ENCODE measurements at places on chromosomes 1 and 21. TPM values are rescaled to one million over a fixed set of nuclear protein-coding genes. Genes with fewer than 3 reads are reported as not detected.

The RHOU gene
- total RNA-seq, result 21.5 TPM

The MAN1C1 gene
- total RNA-seq, result 0.79 TPM

The NTRK1 gene
- not detected for total RNA-seq

The DIRAS3 gene
- total RNA-seq, result not detected

The SPRR2E gene
- not detected for total RNA-seq

The OR2T29 gene
- 19.7 TPM for total RNA-seq

The RHCE gene
- 1.2 TPM for total RNA-seq

The PEF1 gene
- 86.0 TPM for total RNA-seq

The CFAP45 gene
- 1.1 TPM for total RNA-seq

The GCSAML gene
- total RNA-seq, result under 0.01 TPM
